Stimulated activated CD4-positive, alpha-beta T cell treated with anti-CD3 and anti-CD28 coated beads, Interleukin-2, amount 100 ng/mL, for 24 hours (primary cell): ENCODE measurements at places on chromosomes 3 and 15.

DNA sequence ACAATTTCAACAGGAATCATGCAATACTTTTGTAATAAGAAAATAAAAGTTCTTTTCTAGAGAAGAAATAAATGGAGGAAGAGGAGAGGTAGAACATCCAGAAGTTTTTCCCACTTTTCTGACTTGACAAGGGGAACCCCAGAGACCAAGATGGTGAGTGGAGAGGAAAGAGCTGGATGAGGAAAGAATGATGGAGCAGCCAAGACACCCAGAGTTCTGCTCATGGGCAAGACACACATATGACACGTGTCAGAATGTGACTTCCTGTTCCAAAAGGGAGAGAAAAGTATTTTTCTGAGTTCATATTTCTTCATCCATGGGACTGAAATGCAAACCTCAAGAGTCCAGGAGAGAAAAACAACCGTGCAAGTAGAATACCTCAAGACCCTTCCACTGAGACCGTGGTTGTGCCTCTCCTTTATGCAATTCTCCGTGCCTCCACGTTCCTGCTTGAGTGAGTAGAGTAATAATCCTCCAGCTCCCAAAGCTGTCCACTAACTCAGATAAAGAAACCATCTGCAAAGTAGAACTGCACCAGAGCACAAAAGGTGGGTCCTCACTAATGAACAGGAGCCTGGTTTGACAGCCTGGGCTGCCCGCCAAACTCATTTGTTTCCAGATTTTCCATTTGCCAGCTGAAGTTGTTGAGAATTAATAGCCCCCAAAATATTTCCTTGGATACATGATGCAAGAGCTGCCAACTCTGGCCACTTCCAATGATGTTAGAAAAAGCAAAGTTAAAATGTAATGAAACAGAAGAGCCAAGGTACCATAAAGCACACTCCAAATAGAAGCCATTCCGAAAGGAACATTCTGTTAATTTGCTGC lies 272.6 kb upstream of the IGF1R start:
- DNase-seq: no peak

DNA sequence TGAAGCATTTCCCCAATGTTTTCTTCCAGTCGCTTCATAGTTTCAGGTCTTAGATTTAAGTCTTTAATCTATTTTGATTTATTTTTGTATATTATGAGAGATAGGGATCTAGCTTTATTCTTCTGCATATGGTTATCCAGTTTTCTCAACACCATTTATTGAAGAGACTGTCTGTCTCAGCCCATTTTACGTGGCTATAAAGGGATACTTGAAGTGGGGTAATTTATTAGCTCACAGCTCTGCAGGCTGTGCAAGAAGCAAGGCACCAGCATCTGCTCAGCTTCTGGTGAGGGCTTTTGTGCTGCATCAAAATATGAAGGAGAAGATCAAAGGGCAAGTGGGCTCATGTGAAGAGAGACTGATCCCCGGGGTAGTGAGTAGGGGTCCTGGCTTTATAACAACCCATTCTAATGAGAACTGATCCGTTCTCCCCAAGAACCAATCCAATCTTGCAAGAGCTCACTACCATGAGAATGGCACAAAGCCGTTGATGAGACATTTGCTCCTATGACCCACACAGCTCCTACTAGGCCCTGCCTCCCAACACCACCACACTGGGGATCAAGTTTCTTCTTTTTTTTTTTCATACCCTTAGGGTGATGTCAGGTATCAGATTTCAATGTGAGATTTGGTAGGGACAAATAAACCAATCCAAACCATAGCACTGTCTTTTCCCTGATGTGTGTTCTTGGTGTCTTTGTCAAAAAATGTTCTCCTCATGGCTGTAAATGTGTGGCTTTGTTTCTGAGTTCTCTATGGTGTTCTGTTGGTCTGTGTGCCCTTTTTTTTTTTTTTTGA lies 63.2 kb downstream of the IQGAP1 start:
- no peak for DNase-seq

DNA sequence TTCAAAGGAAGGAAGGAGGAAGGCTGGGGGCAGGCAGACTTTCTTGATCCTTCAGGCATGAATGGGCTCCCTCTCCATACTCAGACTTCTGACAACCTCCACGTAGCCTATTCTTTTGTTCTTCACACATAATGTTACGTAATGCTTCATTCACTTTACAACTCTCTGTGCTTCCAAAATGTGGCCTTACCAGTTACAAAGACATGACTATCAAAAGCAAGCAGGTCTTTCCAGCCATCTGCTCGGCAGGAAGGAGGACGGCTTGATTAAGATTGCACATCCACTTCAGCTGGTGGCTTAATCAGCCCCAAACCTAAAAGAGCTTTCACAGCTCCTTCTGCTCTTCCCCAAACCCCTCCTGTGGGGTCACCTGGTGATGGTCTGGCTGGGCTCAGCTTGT lies 263.2 kb downstream of the XXYLT1 start:
- no peak for DNase-seq

GRCh38 chr15:51576911-51577500 lies 45.6 kb downstream of the DMXL2 start:
- no peak for DNase-seq

- no peak for DNase-seq
These were observed 221.2 kb downstream of the SNRPN start for GRCh38 chr15:25175789-25176615.

- DNase-seq: no peak
These were observed 387.0 kb downstream of the TUSC7 start for GRCh38 chr3:117096549-117096948.

DNA sequence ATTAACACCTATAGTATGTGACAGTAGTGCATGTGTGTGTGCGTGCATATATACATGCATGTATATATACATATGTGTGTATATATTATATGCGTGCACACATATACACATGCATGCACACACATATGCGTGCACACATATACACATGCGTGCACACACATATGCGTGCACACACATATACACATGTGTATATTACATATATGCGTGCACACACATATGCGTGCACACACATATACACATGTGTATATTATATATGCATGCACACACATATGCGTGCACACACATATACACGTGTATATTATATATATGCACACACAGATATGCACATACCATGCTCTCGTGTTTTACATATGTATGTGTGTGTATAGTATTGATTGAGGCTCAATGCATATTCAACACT lies 42.0 kb upstream of the MAP3K13 start:
- no peak for DNase-seq

DNA sequence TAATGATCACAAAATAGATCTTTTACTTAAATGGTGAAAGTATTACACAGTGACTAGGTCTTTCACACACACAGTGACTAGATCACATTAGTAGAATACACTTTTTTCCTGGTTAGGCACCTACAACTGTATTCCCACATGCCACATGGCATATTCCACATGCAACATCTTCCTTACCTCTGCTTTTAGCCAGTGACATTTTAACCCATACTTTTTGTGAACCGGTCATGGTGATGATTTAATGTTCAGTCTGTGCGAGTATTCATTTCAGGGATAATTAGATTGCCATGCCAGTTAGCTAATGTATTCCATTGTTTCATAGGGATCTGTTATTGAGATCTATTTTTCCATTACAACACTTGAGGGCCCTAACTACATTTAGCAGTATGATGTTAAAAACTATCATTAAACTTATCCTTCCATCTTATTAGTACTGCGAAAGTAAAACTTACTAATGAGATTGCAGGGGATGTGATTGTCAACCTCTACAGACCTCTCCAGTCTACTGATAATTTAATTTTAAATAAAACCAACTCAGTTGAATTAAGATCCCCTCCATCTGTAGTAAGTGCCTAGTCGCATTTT lies 28.3 kb downstream of the TSEN2 start:
- DNase-seq: no peak

DNA sequence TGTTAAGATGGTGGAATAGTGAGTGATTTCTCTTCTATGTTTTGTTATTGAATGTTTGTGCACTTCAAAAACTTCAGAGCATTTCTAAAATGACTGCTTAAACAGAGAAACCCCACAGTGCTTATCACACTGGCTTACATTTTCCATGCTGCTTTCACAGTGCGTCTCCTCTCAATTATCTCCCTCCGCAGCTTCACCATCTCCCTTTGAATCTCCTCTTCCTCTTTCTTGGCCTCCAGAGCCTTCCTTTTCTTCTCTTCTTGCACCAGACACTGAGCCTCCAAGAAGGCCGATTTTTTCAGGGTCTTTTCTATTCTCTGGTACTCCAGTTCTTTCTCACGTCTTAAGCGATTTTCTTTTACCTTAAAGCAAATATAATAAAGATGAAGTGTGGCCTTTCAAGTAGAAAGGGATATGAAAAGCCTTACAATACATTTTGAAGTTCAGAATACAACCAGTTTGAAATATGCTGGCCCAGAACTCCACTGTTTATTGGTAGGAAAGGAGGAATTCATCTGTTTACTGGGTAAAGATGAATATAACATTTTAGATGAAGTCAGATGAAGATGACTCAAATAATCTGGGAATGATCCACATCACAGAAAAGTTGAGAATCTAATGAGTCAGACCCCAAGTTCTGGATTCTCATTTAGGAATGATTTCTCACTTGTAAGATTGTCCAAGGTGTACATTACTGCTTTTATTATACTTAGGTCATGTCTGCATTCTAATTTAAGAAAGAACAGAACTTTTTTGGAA lies 21.4 kb downstream of the CCDC191 start:
- no peak for DNase-seq

- no peak for DNase-seq
These were observed 34.4 kb downstream of the GLCE start for GRCh38 chr15:69194854-69195253.

- DNase-seq: peak; percentile 4
These were observed 26.9 kb upstream of the ZBBX start for GRCh38 chr3:167406876-167407492.

DNA sequence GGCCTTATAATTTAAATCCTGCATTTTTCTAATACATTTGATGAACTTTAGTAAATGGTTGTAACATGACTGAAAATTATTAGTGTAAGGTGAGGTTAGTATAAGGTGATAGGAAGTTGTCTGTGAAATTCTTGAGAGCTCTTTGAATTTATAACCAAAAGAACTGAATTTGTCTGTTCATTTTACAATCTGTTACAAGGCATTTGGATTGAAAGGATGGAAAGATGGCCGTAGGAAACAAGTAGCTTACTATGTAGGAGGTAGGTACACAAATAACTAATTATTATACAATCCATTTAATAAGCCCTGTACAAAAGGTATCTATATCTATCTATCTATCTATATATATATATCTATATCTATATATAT lies 6.6 kb downstream of the DIPK2A start:
- DNase-seq: no peak

- peak; percentile 12 for DNase-seq
These were observed 123.9 kb upstream of the MEF2A start for GRCh38 chr15:99441871-99442251.

DNA sequence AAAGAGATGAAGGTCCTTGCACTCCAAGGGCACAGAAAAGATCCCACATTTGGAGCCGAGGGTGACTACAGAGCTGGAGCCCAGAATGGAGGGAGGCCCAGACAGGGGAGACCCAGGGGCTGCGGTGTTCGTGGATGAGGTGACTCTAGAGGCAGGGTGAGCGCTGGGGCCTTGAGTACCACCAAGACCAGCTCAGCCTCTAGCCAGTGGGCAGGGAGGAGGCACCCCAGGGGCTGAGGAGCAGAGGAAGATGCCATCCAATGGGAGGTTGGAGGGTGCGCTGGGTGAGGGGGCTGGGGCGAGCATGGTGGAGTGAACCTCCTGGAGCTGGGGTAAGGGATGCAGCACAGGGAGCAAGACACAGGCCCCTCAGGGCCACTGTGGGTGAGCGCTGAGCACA lies 13.3 kb downstream of the RRP9 start:
- no peak for DNase-seq

DNA sequence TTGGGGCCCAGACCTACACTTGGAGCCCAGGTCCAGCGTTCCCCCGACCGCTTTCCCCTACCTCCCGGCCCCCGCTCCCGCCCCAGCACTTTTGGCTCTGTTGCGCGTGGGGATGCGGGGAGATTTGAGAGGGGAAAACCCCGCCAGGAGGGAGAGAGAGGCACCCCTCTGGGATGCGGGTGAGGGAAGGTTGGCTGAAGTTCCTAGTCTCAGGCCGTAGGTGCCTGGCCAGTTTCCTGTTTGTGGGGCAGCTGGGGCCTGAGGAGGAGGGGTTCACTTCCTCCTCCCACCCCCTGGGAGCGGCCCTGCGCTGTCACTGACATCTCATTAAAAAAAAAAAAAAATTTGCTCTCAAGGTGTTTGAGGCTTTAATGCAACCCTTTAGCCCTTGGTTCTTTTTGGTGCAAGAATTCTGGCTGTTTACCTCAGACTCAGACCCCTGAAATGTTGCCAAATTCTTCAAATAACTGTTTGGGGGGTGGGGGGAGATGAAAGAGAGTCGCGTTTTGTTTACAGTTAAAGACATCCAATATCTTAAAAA lies 2.6 kb downstream of the FAM43A start:
- peak; percentile 28 for DNase-seq

DNA sequence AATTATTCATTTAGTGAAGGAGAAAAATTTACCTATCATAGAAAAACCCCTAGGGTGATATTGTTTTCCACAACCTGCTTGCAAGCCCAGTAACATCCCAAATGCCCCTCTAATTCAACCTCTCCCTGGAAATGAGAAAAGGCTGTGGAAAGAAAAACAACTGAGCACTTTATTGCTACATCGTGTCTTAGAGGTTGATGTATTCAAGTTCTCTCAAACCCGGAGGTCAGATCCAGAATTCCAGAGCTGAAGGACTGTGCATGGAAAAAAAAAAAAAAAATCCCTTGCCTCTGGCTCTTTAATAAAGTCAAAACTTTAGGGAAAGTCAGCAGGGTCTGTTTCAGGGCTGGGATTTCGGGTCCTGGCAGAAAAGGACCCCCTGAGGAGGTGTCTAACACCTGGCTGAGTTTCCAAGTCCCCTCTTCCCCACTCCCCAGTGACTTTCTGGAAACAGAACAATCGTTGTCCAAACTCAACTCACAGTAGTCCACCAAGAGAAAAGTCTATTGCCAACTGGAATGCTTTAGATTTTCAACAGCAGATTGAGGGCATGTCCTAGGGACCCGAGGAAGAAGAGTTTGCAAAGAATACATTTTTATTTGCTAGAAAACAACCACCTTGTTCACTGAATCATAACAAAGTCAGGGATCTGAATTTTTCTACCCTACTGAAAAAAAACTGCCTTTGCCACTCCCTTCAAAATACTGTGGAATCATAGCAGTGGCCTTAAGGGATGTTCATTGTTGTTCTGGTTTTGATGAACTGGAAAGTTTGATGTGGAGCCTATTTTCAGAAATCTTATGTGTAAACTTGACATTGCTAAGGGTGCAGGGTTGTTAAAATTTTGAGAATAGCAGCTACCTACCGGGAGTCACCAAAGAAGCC lies 207.5 kb upstream of the ADAMTS9 start:
- no peak for DNase-seq

DNA sequence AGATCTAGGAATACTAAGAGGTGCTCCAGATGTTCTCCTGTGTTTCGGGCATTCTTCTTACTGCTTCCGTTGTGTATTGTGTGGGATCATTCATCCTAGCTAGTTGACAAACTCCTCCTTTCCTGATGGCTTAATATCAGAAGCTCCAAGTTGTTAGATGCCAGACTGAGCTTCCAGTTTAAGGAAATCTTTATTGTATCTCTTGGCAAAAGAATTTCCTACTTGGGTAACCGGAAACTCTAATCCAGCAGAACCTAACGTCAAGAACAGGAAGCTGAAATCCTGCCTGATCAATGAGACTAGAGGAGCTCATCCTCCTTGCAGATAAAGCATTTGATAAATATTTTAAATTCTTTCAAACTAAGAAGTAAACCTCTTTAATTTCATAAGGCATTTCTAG lies 27.7 kb upstream of the MYH15 start:
- no peak for DNase-seq
